ENCODE measurements at places on chromosomes 2 and 18.

DNA sequence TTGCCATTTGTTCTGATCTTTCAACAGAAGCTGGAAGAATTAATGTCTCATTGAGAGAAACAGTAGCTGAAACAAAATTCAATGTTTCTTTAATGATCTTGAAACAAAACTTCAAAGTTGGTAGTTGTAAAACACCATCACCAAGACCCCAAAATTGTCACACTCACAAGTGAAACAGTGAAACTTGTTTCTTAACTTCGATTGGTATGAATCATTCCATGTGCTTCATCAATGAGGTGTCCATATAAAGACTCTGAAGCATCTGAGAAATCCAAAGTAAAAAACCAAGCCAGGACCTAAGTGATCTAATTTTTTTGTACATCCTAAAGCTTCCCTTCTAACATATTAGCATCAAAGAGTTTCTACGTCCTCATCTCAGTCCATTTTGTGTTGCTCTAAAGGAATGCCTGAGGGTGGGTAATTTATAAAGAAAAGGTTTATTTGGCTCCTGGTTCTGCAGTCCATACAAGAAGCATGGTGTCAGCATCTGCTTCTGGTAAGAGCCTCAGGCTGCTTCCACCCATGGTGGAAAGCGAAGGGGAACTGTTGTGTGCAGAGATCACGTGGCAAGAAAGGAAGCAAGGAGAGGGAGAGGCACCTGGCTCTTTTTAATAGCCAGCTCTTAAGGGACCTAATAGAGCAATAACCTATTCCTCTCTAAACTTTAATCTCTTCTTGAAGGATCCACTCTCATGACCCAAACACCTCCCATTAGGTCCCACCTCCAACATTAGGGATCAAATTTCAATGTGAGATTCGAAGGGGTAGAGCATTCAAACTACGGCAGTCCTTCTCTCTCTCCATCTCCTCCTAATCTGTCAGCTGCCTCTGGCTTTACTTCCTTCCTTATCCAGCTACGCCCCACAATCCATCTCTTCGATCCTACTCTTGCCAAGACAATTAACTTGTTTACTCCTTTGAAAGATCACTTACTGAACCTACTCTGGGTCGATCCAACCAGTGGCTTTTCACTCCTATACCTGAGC, 20.7 kb upstream of the TLK1 start:
- DNase-seq, result no peak

- DNase-seq, result no peak
These were observed 162.3 kb downstream of the PHLPP1 start for GRCh38 chr18:62877411-62878221.

DNA sequence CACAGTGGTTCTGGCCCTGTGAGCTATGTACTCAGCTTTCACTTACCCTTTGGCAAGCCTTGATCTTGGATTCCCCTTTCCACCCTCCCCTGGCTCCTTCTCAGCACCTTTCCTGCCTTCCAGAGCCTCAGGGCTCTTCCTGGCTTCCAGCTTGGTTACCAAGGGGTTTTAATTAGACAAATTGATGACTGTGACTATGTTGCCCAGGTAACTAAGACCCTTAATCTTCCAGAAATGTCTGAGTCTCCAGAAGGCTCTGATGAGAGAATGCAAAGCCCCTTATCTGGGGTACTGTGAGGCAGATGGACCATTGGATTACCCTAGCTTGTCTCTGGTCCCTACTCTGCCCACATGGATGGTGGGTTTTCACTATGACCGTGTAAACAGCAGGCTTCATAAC, 174.2 kb downstream of the LOXHD1 start:
- no peak for DNase-seq

DNA sequence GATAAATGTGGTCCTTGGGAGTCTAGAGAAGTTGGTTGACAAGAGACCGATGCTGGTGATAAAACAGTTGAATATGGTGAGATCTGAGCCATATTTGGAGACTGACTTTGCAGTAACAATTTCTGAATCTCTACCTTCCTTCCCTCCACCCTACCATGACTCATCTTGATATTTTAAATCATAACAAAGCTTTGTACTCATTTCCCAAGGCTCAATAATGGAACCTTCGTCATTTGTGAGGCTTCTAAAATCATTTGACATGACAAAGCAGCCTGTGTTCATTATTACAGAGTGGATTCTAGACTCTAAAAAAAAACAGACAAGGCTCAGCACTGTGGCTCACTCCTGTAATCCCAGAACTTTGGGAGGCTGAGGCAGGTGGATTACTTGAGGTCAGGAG, 38.5 kb upstream of the PDCL3 start:
- DNase-seq, result no peak

Data from NCI-H1436 treated with DMSO at 0.1 percent for 48 hours (cell line).